CD4-positive, alpha-beta T cell (primary cell): ENCODE measurements at places on chromosomes 11 and 22.

- DNase-seq = no peak
Measured at GRCh38 chr11:31419138-31419537, 49.5 kb downstream of the DNAJC24 start.

- no peak for DNase-seq
Measured at GRCh38 chr11:116613206-116613875, 159.4 kb downstream of the BUD13 start.

- DNase-seq = peak; percentile 48
Measured at GRCh38 chr22:37472418-37473006, 13.7 kb downstream of the MFNG start.

DNA sequence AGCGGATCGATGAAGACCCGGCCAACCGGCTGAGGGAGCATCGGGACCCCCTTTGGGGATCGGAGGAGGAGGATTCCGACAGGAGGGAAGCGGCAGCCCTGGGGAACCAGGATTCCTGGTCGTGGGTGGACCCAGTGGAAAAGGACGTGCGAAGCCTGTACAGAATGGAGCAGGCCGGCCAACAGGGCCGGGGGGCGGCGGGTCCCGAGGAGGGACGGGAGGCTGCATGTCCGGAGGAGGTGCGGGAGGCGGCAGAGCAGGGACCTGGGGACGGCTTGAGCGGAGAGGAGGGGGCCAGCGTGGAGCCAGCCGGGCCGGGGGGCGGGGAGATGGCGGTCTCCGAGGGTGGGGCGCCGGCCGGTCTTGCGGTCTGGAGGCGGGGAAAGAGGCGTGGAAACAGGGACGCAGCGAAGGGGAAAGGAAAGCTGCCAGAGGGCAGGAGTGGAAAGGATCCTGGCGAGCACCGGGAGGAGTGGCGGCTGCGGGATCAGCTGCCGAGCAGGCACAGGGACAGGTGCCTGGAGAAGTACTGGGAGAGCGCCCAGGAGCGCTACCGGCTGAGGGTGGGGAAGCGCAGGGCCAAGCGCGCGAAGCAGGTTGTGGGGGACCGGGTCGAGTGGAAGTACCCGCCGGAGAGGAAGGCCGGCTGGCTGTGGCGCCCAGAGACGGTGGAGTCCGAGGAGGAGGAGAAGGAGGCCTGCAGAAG is at the start of gene ANO5:
ANO5 (plus strand) TSS at position 444 of the 706 bp plus-strand sequence. CDS start 408 bp downstream, outside the sequence.
- DNase-seq = no peak

DNA sequence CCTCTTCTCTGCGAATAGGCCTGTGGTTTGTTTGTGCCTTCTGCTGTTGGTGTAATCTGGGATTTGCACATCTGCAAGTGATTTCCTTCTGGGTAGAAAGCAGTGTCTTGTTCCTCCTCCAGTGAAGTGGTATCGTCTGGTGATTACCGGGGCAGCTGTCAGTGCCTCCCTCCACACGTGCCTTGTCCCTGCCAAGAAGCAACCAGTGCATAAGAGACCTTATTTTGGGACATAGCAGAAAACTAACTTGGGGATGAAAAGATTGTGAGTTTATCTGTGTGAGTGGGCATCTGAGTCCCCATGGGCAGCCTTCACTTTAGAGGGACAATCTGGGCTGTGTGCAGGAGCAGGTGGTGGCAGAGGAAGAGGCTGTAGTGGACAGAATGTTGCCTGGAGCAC is 71.5 kb upstream of the SORL1-AS1 start:
- no peak for DNase-seq

GRCh38 chr11:77200351-77201268 is 72.6 kb downstream of the MYO7A start:
- no peak for DNase-seq

- DNase-seq = no peak
Measured at GRCh38 chr11:92776676-92777075, 192.8 kb upstream of the MTNR1B start.

DNA sequence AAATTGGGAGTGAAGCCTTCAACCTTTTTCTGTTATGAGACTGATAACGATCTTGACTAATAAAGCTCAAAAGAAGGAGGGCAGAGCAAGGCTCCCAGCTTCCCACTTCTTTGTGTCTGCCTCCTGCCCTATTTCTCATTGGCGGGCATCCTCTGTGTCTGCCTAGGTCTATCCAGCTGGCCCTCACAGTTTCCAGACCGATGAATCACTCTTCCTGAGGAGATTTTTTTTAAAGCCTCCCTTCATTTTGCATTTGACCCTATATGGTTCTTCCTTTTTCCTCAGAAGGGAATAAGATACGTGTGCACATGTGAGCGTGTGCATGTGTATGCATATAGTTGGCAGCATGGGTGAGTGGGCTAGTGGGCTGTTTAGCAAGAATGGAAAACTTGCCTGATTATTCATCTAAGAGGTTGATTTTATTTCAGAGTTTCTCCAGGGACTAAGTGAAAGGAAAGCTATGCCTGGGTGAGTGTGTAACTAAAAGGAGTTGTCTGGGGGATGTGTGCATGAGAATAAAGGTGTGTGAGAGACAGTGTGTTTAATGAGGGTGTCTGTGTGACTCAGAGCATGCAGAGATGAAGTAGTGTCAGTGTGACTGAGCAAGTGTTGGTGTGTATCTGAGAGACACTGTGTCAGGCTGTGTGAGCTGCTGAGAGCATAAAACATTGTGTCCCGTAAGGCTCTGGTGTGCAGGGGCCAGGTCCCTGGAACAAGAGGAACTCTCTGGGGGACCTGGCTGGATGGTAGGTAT is 12.2 kb downstream of the PHLDB1 start:
- DNase-seq = no peak

DNA sequence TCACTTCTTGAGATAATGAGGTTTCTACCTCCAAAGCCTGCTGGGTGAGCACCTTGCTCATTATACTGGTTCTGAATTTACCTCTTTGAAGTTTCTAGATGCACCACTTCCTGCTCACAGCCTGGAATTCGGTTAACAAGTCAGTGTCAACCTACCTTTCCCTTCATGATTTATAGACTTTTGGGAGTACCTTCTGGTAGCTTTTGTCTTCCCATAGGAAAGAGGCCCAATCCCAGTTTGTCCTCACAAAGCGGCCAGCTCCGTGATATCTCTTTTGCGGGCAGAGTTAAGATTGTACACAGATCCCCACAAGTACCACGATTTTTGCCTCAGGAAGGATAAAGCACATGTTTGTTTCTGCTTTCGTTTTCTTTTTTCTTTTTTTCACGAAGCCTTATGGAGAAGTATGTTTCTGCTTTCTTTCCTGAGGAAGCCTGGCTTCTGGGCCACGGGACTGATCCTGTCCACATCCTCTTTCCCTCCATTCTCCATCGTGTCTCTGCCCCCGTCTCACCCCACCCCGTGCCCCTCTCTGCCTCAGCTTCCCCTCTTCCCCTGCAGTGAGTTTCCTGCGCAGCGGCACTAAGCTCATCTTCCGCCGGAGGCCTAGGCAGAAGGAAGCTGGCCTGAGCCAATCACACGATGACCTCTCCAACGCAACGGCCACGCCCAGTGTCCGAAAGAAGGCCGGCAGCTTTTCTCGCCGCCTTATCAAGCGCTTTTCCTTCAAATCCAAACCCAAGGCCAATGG is 5.7 kb upstream of the HINFP start:
- DNase-seq = no peak

DNA sequence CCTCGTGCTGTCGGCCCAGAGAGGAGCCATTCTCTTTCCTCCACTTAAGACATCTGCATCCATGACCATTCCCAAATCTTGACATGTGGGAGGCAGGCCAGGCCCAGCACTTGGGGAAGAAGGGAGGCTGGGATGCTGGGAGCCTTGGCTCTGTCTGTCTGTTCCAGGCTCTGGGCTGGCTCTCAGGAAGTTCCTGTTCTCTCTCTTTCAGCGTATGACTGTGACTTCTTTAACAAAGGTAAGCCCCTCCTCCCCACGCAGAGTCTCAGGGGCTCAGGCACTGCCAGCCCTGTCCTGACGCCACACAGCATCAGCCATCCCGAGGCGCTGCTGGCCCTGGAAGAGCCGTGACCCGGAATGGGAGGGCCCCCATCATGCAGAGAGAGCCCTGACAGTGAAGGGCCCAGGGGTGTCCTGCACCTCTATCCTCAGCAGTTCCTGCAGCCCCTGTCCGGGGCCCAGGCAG is 52.4 kb downstream of the OTOG start:
- DNase-seq = no peak

DNA sequence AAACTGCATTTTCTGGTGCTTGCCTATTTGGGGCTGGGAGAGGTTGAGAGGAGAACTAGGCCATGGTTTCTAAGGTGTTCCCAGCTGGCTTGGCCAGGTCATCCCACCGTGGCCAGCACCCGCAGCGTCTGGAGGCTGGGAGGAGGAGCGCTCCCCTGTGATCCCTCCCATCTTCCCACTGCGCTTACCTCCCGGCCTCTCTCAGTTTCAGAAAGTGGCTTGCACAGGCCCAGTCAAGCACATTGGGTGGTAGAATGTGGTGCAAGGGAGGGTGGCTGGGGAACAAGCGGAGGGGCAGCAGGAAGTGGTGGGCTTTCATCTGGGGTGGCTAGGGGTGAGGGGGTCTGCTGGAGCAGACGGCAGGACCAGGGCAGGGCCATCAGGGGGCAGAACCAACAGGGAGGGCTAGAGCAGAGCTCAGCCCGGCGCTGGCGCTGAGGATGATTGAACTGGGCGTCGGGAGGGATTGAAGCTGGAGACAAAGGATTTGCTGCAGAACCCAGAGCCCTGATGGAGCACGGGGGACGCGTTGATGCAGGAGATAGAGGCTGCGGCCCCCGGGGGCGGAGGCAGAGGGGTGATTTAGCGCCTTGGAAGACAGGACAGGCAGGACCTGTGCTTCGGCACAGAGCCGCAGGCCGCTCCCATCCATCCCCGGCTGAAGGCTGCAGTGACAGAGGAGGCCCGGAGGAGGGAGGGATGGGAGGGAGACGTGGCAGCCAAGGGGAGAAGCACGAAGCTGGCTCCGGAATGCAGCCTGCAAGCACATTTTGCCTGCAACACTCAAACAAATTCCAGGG is 76.0 kb downstream of the TRIM29 start:
- DNase-seq = no peak

- no peak for DNase-seq
Measured at GRCh38 chr22:44100411-44100810, 76.3 kb downstream of the PARVB start.

GRCh38 chr11:64887757-64888405 is 9.5 kb upstream of the EHD1 start:
- peak; percentile 91 for DNase-seq

DNA sequence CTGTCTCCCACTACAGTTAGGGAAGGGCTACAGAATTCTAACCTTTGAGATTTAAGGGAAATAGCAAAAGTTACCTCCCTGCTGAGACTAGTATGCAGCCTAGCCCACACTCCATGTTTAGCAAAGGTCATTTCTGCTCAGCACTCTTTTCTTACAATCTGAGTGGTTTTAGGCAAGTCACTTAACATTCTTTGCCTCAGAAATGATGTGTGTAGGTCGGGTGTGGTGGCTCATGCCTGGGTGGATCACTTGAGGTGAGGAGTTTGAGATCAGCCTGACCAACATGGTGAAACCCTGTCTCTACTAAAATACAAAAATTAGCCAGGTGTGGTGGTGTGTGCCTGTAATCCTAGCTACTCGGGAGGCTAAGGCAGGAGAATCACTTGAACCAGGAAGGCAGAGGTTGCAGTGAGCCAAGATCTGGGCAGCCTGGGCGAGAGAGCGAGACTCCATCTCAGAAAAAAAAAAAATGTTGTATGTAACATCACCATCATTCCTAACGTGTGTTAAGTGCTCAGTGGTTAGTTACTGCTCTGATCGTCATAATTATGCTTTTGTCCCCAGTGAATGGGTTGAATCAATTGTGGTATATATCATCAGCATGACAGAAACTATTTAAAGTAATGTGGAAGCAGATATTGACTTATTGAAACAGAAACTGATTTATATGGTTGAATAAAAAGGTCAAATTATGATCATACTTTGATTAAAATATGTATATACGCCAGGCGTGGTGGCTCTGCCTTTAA is 55.0 kb downstream of the COPB1 start:
- no peak for DNase-seq

DNA sequence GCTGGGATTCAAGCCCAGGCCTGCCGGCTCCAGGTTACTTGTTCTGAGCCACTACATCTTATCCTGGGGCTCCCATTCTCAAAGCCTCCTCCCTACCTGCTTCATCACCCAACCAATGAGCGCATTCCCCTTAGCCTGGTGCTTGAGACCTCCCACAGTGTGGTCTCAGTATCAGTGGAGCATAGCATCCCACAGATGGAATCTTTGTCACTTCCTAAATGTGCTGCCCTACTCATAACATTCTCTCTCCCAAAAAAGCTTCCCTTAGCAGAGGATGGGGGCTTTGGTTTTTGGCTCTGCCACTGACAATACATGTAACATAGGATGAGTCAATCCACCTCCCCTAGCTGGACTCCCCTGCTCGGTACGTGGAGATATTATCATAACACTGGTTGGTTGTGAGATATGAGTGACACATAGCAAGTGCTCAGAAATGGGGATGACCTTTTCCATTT is 28.8 kb downstream of the TEAD1 start:
- DNase-seq = no peak
